ENCODE measurements at places on chromosomes 3 and 15. TPM values are rescaled to one million over a fixed set of nuclear protein-coding genes. Genes with fewer than 3 reads are reported as not detected.

DNA sequence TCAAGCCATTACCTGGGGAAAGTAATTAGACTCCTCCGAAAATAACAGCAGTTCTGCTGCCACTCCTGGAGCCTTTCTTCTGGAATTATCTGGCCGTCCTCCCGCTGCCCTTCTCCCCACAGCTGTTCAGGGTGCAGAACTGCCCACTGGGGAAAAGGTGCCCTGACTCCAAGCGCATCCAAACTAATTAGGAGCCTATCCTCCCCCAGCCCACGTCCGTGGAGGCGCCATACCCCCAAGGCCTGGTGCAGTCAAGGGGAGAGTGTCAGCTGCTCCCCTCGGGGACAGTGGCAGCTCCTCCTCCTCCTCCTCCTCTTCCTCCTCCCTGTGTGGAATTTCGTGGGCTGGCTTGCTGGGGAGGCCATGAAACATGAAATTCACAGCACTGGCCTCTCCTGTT lies 177.2 kb downstream of the XXYLT1 start:
- DNase-seq: no peak
- no peak overlapping the region for H3K4me3 ChIP-seq

PAQR9 gene
- total RNA-seq: 2.7 TPM

DNA sequence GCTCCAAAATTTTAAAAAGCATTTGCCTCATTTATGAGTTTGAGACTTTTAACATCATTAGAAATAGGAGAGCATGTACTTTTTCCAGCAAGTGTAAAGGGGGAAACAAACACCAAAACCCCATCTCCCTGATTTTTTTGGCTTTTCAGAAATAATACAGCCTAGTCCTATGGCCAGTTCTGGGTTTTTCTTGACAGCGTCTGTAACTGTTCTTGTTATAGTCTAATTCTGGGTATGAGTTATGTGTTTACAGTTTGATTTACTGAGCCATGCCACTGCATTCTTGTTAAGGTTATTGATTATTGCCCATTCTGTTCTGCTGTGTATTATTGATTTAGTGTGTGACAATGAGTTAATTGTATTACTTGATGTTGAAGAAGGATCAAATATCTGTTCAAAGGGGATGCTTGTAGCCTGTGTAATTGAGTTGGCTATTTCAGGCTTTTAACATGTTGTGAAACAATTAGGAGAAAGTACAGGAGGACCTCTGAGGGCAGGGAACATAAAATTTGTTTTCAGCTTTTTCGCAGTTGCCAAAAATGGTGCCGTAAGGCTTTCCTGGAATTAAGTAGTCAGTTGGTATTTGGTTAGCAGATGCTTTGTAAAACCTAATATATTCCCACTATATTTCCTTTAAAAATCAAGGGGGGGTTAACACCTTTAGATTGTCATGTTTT lies 46.1 kb downstream of the MBNL1 start:
- no peaks in the 10 kb centered on the region for H3K27me3 ChIP-seq
- no peaks in the 10 kb centered on the region for H3K36me3 ChIP-seq
- DNase-seq: no peak
- H3K4me3 ChIP-seq: no peak overlapping the region
- H3K27ac ChIP-seq: no peak overlapping the region

GRCh38 chr3:100093831-100094230 lies 20.5 kb downstream of the FILIP1L start:
- no peak overlapping the region for H3K4me3 ChIP-seq
- H3K36me3 ChIP-seq: no peaks in the 10 kb centered on the region
- no peak overlapping the region for H3K27ac ChIP-seq
- no peak for DNase-seq
- H3K4me1 ChIP-seq: no peaks in the 10 kb centered on the region

DNA sequence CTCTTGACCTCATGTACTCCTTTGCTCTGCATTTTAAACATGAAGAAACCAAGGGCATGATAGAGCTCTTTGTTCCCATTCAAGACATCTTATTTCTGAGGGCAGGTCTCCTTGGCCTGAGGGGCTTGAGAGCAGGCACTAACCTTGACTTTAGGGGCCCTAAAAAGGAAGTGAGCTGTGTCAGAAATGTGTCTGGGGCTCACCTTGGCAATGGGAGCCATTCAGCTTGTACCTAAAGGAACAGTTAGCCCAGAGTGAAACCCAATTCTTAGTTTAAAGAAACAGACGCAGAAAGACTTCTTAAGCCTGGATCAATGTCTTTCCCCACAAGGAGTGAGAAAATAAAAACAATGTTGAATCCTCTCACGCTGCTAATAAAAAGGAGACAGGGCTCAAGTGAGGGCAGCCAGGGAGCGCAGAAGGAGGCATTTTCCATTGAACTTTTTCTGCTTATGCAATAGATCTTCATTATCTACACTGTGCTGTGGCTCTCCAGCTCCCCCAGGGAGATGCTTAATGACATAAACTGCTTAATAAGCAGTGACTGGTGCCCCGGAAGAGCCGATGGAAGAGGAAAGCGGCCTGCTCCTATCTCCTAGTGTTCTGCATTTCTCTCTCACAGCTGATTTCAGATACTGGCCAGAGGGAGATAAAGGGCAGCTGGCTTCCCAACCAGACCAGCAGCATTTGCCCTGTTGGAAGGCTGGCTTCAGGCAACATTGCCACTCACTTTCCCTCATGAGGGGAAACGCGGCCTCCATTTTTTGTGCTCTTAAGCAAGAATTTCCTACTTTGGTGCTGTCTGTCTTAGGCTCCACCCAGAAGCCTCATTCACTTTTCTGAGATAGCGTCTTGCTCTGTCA lies 152.0 kb downstream of the OPA1 start:
- peaks cover 17% of the 10 kb centered on the region for H3K4me1 ChIP-seq
- no peaks in the 10 kb centered on the region for H3K27me3 ChIP-seq
- H3K36me3 ChIP-seq: no peaks in the 10 kb centered on the region
- no peak overlapping the region for H3K4me3 ChIP-seq
- no peak for DNase-seq
- no peak overlapping the region for H3K27ac ChIP-seq

NUP210 gene
- 53.4 TPM for total RNA-seq

- H3K27me3 ChIP-seq: peaks cover 14% of the 10 kb centered on the region
- H3K4me1 ChIP-seq: no peaks in the 10 kb centered on the region
- DNase-seq: peak; percentile 64
- H3K4me3 ChIP-seq: peak overlapping the region; percentile 44
- no peak overlapping the region for H3K27ac ChIP-seq
Observed at GRCh38 chr15:97652700-97653167, 307.8 kb upstream of the ARRDC4 start.

GRCh38 chr3:195405651-195406050 lies 37.2 kb downstream of the ACAP2 start:
- DNase-seq: no peak
- no peaks in the 10 kb centered on the region for H3K4me1 ChIP-seq
- H3K4me3 ChIP-seq: no peak overlapping the region
- no peaks in the 10 kb centered on the region for H3K36me3 ChIP-seq
- no peak overlapping the region for H3K27ac ChIP-seq

DNA sequence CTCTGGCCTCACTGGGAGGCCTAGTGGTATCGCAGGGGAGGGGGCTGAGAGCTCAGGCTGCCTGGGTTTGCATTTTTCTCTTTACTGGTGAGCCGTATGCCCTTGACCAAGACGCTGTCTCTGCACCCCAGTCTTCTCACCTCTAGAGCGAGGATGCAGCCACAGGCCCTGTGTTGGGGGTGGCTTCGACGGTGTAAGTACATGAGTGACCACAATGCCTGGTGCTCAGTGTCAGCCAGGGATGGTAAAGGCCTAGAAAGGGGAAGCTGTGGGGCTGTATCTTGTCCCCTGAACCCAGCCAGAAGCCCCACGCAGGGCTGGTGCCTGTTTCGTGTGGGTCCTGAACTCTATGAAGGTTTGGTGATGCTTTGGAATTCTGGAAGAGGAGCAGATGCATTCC lies 19.8 kb downstream of the SYNM start:
- no peaks in the 10 kb centered on the region for H3K36me3 ChIP-seq
- no peak for DNase-seq
- H3K27ac ChIP-seq: no peak overlapping the region
- no peaks in the 10 kb centered on the region for H3K27me3 ChIP-seq
- no peak overlapping the region for H3K4me3 ChIP-seq
- H3K4me1 ChIP-seq: peaks cover 9% of the 10 kb centered on the region

DIPK2A gene
- total RNA-seq: 28.9 TPM

- H3K4me1 ChIP-seq: 0 out of 2 replicates have a peak, but pooled peaks cover 1% of the 10 kb centered on the region
- H3K36me3 ChIP-seq: peaks cover 3% of the 10 kb centered on the region
- no peak for DNase-seq
- H3K4me3 ChIP-seq: no peak overlapping the region
Observed at GRCh38 chr15:42279234-42279723, 6.0 kb upstream of the TMEM87A start.

DNA sequence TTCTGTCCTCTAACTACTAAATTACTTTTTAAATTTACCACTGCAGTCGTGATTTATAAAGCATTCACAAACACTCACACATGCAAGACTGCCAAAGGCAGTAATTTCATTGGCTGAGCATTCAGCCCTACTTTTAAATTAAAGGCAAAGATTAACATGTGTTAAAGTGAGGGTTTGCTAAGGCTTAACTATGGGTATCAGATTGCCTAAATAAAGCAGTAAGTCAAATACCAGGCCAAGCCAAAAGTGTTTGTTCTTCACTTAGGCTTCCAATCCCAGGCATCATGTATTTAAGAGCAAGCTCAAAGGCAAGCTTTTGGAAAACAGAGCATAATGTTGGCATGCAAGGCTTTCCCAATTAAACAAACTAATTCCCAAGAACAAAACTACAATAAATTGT lies 187.3 kb downstream of the SUCNR1 start:
- no peaks in the 10 kb centered on the region for H3K27me3 ChIP-seq
- no peaks in the 10 kb centered on the region for H3K36me3 ChIP-seq
- H3K27ac ChIP-seq: no peak overlapping the region
- H3K4me3 ChIP-seq: no peak overlapping the region

DNAJC17 gene
- 43.8 TPM for total RNA-seq

DNA sequence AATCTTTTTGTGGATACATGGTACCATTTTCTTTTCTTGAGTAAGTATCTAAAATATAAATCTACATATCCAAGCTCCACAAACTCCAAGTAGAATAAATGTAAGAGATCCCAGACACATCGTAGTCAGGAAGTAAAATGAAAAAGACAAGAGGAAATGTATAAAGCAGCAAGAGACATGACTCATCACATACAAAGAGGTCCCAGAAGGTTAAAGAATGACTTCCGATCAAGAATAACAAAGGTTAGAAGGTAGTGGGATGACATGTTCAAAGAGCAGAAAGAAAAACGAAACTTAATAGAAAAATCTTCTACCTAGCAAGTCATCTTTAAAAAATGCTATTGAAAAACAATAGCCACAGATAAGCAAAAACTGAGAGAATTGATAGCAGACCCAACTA lies 705.8 kb downstream of the NR2F2 start:
- no peaks in the 10 kb centered on the region for H3K27me3 ChIP-seq
- H3K36me3 ChIP-seq: no peaks in the 10 kb centered on the region
- no peaks in the 10 kb centered on the region for H3K4me1 ChIP-seq
- no peak overlapping the region for H3K4me3 ChIP-seq
- no peak overlapping the region for H3K27ac ChIP-seq

GRCh38 chr15:92429378-92430068 lies 35.8 kb downstream of the ST8SIA2 start:
- no peak overlapping the region for H3K27ac ChIP-seq
- no peak for DNase-seq
- no peaks in the 10 kb centered on the region for H3K36me3 ChIP-seq
- H3K4me1 ChIP-seq: no peaks in the 10 kb centered on the region

TCTA gene
- total RNA-seq: 7.4 TPM

PLS1 gene
- 44.7 TPM for total RNA-seq

DNA sequence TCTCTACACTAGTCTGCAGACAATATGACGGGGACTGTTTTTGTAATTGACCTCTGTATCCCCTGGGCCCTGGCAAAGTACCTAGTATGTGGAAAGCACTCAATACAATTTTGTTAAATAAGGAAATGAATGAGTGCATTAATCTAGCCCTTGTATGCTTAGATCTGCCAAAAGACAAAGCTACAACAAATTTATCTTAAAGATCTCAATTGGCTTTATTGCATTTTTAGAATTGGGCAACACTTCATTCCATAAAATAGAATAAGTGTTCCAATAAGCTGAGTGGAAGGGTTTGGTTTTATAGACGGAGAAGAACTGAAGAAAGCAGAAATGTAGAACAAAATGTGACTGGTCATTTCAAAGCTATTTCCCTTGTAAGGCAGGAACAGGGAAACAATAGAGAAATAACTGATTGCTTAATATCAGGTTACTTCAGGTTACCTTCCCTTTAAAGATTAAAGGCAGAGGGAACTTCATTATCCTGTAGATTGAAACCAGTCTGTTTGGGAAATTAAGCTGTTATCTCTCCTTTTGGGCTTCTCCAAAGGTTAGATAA lies 108.3 kb upstream of the MME start:
- DNase-seq: no peak
- H3K4me3 ChIP-seq: no peak overlapping the region
- H3K4me1 ChIP-seq: no peaks in the 10 kb centered on the region
- H3K27me3 ChIP-seq: no peaks in the 10 kb centered on the region

CAMK1 gene
- total RNA-seq: 4.9 TPM

DNA sequence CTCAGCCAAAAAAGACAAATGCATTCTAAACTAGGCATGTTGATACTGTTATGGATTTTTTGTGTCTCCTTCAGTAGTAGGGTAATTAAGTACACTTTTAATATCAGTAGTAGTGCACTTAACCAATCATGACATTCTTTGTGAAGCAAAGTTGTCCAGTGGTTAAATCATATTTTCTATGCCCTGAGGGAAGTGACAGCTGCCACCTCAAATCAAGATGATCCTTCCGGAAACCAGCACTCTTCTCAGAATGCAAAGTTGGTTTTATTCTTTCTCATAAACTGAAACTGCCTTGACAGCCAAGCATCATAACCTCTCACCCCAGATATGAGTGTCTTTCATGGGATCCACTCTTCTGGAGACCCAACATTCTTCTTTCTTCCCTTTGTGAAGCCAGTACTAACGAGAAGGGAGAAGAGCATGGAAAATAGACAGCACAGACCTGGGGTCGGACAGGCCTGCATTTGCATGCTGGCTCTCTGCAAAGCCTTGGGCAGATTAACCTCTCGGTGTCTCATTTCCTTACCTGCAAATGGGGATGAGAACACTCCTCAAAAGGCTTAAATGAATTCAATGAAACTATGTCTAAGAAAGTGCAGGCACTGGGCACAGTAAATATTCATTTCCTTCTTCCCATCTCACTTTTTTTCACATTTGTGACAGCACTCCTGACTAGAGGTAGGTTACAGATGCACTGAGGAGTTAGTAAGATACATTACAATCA lies 13.2 kb downstream of the AAGAB start:
- H3K4me3 ChIP-seq: no peak overlapping the region
- H3K27me3 ChIP-seq: no peaks in the 10 kb centered on the region
- no peak overlapping the region for H3K27ac ChIP-seq
- no peaks in the 10 kb centered on the region for H3K4me1 ChIP-seq
- DNase-seq: no peak
- H3K36me3 ChIP-seq: no peaks in the 10 kb centered on the region

MAP6D1 gene
- total RNA-seq: 4.1 TPM

- peak overlapping the region; percentile 90 for H3K4me3 ChIP-seq
- H3K27me3 ChIP-seq: no peaks in the 10 kb centered on the region
- H3K4me1 ChIP-seq: peaks cover 9% of the 10 kb centered on the region
- H3K27ac ChIP-seq: no peak overlapping the region
- H3K36me3 ChIP-seq: no peaks in the 10 kb centered on the region
Observed at GRCh38 chr15:82045179-82045891, 483 bp downstream of the MEX3B start.

HHLA2 gene
- not detected for total RNA-seq

All from H1 (cell line).